Activated CD4-positive, alpha-beta memory T cell treated with anti-CD3 and anti-CD28 coated beads for 36 hours (primary cell): ENCODE measurements at places on chromosomes 7 and 10. TPM values are rescaled to one million over a fixed set of nuclear protein-coding genes. Genes with fewer than 3 reads are reported as not detected.

DNA sequence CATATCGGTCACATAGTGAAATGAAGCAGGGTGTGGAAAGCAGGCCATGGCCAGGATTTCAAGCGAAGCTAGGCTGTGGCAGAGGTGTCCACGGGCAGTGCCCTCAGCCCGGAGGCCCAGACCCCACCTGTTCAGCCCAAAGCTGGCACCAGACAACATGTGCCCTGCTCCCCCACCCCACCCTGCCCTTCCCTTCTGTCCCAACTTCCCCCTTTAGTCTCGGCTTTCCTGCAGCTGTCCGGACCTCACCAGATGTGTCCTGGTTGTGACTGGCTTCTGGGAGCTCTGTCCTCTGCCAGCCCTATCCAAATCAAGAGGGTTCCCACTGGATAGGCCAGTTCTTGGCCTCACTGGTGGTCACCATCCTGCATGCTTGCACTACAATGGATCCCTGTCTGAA, 37.3 kb downstream of the ADAM12 start:
- DNase-seq: no peak

DNA sequence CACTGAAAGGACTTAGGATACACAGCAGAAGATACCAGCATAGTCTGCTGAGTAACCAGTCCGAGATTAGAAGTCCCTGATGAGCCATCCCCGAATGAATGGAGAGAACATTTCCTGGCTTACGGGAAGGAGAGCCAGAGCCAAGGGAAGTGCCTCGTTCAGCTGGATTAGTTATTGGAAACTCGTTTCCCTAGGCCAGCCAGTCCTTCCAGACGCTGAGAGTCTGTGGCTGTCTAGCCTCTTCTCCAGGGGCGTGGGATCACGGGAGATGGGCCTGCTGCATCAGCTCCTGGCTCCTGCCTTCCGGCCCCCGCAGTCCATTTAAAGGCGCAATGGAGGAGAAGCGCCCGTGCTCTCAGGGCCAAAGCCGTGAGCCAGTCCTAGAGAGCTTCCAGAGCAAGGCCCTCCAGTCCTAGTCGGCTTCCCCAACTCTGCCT, 712.8 kb downstream of the PARD3 start:
- no peak for DNase-seq

DNA sequence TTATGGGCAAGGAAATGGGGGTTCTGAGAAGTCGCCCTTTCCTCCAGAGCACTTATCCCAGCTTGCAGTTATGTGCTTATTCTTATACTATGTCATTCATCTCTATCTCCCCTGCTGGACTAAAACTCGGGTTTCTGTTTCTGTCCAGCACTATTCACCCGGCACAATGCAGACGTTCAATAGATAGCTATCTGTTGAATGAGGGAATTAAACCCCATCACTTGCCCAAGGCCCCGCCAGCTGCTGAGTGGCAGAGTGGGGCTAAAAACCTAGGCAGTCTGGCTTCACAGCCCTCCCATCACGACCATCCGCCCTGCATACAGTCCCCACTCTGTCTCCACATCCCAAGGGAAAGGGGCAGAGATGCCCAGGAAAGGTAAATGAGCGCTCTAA, 5.4 kb downstream of the SLIT1 start:
- DNase-seq: no peak

- DNase-seq: no peak
Observed at GRCh38 chr7:158410720-158411119, 176.9 kb downstream of the PTPRN2 start.

GRCh38 chr10:50552771-50553535, 70.8 kb downstream of the SGMS1 start:
- DNase-seq: peak; percentile 26

- no peak for DNase-seq
Observed at GRCh38 chr7:34330308-34330707, 327.7 kb upstream of the NPSR1 start.

GBX1 gene
- not detected for total RNA-seq

NPY gene
- total RNA-seq: not detected

LRRN3 gene
- total RNA-seq: 4.4 TPM
